ENCODE measurements at places on chromosomes 2 and 18.

DNA sequence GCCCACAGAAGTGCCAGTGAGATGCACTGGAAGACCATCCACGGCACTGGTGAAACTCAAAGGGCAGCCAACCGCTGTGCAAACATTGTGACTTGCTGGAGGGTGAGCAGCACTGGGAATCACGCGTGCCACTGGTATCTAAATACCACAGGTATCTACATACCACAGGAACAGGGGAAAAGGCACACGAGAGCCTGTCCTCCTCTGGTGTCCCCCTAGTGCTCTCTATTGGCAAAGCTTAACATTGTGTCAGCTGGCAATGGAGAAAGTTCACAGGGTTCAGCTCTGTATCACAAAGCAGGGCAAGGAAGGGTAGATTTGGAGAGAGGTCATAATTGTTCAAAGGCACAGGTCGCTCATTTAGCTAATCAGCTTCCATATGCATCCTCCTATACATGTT is 12.6 kb upstream of the SEC11C start:
- DNase-seq: no peak

GRCh38 chr2:1136067-1136466 is 185.4 kb downstream of the SNTG2 start:
- peak; percentile 14 for DNase-seq

DNA sequence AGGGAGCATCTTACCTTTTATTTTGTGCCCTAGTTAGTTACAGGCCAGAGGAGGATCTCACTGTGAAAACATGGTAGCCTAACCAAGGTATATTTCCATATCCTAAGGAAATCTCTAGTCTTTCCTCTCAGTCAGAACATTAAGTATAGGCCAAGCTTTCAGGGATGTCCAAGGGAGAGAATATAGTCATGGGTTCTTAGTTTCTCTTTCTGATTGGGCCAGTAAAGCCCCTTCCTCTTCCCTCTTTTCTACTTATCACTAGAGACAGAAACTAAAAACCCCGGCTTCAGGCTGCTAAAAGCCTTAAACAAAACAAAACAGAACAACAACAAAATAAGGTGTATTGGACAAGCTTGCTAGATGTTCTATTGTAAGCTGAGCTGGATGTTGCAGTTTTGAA is 44.3 kb upstream of the TNFRSF11A start:
- DNase-seq: no peak

DNA sequence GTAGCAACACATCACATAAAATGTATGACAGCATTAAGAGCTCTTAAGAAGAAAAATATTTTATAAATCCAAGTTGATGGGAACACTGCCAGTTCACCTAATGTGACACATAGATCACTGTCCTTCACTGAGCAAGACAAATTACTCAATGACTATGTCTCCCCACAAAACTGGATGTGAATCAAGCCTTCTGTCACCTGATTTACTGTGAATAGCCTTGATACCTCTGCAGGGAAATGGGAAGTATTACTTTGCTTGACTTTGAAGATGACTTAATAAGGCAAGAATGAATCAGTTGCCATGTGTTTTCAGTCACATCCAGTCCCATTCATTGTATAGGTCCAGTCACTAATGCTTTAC is 94.6 kb downstream of the NYAP2 start:
- peak; percentile 1 for DNase-seq

GRCh38 chr18:71040161-71040560 is 751.3 kb downstream of the SOCS6 start:
- DNase-seq: no peak

GRCh38 chr2:74317701-74318100 is 25.5 kb downstream of the SLC4A5 start:
- no peak for DNase-seq

- DNase-seq: no peak
These were observed 76.6 kb upstream of the ZNF516 start for GRCh38 chr18:76571689-76572088.

GRCh38 chr2:71833855-71834560 is 313.7 kb downstream of the CYP26B1 start:
- DNase-seq: peak; percentile 64

DNA sequence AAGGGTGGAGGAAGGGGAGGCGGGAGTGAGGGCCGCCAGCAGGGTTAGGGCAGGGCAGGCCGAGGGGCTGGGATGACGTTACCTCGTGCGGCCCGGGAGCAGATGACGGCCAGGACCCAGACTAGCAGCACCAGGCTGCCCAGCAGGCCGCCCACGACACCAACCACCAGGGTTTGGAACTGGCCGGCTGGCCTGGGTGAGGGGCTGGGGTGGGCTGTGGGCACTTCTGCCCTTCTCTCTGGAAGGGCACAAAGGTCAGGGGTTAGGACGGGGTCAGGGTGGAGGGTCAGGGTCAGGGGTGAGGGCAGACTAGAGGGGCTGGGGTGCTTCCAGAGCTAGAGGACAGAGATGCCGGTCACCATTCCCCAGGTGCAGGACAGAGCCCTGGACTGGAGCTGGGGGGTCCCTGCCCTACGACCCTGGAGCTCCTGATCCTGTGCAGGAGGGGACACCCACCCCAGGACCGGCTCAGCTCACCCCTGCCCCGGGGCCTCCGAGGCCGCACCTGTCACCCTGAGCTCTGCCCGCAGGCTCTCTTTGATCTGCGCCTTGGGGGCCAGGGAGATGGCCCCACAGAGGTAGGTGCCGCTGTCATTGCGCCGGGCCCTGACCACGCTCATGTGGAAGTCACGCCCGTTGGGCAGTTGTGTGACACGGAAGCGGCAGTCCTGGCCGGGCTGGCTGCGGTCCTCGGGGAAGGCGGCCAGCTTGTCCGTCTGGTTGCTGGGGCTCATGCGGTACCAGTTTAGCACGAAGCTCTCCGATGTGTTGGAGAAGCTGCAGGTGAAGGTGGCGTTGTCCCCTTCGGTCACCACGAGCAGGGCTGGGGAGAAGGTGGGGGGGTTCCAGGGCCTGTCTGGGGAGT is 6.3 kb downstream of the PDCD1 start:
- no peak for DNase-seq

DNA sequence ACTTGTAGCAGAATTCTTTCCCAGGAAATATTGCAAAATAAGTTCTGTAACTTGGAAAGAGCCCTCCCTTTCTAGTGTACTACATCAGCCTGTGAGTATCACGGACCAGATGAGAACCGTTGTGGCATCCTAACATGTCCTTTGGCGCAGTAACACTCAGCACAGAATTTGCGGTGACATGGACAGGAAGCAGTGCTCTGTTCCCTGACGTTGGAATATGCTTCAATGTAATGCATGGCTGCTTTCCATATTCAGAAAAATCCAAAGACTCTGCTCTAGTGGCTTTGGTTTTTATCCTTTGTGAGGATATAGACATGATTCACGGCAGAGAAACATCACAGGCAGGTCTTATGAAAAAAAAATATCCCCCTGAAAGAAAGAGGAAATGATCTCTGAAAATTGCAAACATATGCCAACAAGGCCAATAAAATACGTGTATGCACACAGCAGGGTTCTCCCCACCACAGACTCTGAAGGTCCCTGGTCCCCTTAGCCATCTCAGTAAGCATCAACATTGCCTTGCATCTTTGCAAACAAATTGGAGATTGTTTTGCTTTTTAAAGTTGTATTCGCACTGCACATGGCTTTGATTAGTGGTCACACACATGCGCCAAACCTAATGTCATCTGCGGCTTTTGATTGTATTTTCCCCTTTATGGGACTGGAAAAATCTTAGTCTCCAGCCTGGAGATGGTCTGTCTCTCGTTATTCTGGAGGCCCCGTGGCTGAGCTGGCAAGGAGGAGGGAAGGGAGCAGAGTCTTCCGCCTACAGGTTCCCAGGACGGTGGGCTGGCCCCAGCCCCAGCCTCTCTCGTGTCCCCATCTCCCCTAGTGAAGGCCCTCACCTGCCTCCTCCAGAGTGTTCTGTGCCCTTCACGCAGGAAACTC is 122.9 kb downstream of the COPS8 start:
- DNase-seq: peak; percentile 100

- DNase-seq: no peak
These were observed 314.7 kb upstream of the GULP1 start for GRCh38 chr2:187976986-187977333.

DNA sequence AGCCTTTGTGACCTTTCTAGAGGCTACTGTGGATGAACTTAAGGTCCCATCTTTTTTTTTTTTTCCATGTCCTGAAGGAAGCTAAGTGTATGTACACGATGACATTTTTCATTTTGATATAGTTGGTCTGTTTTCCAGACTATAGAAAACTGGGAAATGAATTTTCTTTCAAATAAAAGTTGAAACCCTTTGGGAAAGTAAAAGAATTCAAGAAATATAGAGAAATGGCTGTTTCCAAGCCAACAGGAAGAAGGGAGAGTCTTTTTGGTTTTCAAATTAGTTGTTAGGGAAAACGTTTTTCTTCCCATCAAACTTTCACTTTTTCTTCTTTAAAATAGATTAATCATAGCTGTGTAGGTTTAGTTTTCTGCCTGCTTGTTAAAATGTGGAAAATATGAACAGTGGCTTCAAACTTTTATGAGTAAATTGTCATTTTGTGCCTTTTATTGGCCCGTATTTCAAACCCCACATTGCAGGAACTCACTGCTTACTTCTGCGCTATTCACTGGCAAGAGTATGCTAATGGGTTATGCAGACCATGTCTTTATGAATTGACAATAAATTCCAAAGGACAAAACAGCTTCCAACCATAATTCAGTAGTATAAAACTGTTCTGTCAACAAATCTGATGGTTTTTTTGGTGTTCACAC is 27.7 kb upstream of the LYPD1 start:
- DNase-seq: no peak

GRCh38 chr2:238484522-238485452 is 58.1 kb downstream of the ASB1 start:
- no peak for DNase-seq

DNA sequence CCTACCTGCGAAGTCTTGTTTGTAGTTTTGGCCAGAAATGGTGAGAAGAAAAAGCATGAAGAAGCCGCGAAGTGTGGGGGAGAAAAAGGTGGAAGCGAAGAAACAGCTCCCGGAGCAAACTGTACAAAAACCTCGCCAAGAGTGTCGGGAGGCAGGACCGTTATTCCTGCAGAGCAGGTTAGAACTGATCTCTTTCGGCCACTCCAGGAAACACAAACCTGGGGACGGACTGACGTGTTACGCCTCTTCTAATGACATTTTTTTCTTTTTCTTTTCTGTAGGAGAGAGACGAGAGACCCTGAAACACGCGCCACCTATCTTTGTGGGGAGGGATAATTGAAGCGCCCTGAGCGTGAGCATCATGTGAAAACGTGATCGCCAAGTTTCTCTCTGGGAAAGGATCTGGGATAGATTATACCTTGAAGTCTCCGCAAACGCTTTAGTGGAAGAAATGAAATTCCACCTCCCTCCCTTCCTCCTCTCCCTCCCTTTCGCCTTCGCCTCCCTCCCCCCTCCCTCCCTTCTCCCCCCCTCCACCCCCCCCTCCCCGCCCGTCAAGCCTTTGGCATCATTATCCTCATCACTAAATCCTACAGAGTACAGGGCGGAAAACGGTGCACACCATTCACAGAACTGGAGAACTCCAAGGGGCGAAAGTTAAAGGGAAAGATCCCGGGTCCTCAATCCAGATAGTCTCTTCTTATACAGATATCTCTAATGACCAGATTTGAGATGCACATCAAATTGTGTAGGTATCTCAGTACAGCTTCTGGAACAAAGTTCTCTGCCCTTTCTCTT is at the start of gene ZEB2:
Gene ZEB2, minus strand, starts transcription at position 186 of the 798 bp plus-strand sequence. CDS start 2,769 bp downstream, outside the sequence.
- DNase-seq: peak; percentile 94

DNA sequence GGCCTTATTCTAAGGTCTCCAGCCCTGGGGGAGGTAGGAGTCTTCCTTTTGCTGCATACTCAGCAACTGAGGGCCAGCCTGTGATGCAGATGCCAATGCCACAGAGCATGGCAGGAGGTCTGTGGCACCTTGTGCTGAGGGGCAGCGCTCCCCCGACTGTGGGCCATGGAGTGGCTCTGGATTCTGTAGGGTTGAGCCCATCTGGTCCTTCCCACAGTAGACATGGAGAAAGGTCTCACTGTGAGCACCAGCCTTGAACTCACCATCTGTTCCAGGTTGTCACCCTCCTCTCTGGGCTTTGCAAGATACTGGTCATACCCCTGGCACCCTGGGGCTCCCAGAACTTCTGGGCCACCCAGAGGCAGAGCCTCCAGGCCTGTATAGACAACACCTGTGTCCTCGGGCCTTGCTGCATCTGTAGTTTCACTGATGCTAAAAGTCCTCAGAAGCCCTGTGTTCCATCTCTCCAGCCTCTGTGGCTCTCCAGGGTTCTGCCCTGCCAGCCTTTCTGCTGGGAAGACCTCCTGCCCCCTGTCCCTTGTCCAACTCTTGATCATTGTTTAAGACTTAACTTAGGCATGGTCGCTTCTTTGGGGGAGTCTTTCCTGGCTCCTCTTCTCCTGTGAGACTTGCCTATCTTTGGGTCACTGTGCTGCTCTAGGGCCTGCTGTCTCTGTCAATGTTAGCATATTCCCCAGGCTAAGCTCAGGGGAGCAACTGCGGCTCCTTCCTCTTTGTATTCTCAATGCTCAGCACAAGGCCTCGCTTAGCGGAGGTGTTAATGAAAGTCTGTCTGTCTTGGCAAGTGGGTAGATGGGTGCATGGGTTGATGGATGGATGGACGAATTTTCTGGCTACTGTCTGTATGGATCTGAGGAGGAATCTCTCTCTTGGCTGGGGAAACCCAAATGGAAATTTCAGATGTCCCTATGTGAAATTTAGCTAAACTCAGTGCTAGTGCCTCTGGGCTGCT is 160.9 kb downstream of the DYSF start:
- DNase-seq: no peak

GRCh38 chr2:106356291-106356690 is 111.9 kb downstream of the RGPD3 start:
- no peak for DNase-seq

DNA sequence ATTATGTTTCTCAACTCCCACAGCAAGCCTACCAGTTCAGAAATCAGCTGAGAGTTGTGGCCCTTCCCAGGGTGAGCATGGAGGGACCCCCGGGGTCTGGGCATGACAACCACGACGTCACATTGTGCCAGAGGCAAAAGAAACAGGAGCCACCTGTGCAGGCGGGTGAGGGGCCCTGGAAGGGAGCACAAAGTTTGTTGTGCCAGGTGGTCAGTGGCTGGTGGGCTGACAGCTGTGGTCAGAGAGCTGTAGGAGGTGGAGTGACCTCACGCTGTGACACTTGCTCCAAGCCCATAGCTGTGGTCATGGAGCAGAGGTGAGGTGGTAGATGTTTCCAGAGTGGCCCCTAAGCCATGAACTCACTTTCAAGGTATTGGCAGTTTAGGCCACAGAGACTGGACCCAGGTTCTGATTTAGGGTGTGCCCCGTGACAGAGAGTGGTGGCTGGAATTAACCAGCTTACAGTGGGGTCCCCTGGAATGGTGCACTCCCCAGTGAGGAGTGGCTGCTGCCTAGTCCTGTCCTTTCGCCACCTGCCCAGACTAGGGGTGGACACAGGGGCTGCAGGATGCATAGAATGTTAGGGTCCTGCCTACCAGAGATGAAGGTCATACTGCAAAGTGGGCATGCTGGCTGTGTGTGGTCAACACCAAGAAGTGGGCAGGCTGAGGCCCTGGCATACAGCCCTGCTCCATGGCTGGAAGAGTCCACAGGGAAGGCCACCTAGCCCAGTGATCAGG is 136.4 kb downstream of the GLI2 start:
- DNase-seq: no peak

- no peak for DNase-seq
These were observed 44.4 kb upstream of the ITPRID2 start for GRCh38 chr2:181847198-181847556.

- DNase-seq: no peak
These were observed 1090.0 kb upstream of the ZEB2 start for GRCh38 chr2:145609951-145610350.

All from fibroblast of skin of right biceps (primary cell).